Breast epithelium (tissue), 4 donors: ENCODE measurements at places on chromosomes 7 and 10. TPM values are rescaled to one million over a fixed set of nuclear protein-coding genes. Genes with fewer than 3 reads are reported as not detected.

The CYP2C8 gene
- 1.3 TPM for total RNA-seq

DNA sequence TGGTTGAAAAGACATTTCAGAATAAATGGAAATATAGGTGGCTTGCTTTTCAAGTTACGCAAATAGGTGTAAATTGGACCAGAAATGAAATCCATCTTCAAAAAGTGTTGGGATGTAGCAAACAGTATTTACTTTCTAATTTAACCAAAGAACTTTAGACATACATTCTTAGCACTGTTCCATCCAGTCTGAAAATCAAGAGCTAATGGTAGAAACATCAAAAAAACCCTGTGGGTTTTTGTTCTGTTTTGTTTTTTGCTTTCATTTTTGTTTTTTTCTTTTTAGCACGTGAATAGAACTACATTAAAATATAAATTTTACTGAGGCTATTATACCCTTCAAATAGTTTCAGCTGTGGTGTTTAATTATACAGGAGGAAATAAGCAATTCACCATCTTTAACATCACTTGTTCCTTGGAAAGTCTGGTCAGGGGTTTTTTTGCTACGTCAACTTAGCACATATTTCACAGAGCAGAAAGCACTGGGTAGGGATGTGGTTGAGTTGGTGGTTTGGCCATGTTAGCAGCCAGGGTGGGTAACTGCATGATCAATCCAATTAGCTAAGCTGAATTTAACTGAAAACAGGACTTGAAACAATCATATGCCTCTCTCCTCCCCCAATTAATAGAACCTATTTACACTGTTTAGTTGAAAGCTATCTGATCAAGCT is 275.4 kb upstream of the PFKP start:
- no peak for DNase-seq

GRCh38 chr7:12638851-12639456 is 48.5 kb upstream of the ARL4A start:
- DNase-seq, result no peak

The STARD3NL gene
- 42.6 TPM for total RNA-seq

The EBLN1 gene
- total RNA-seq, result not detected

GRCh38 chr10:10777723-10778122 is 239.9 kb upstream of the CELF2 start:
- no peak for DNase-seq

DNA sequence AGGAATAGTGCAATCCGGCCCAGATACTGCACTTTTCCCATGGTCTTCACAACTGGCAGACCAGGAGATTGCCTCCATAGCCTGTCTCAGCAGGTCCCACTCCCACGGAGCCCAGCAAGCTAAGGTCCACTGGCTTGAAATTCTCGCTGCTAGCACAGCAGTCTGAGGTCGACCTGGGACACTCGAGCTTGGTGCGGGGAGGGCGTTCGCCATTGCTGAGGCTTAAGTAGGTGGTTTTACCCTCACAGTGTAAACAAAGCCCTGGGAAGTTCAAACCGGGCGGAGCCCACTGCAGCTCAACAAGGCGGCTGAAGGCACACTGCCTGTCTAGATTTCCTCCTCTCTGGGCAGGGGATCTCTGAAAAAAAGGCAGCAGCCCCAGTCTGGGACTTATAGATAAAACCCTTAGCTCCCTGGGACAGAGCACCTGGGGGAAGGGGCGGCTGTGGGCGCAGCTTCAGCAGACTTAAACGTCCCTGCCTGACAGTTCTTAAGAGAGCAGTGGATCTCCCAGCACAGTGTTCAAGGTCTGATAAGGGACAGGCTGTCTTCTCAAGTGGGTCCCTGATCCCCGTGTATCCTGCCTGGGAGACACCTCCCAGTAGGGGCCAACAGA is 293.5 kb upstream of the GALNT17 start:
- DNase-seq, result no peak

- DNase-seq, result no peak
These were observed 164.9 kb upstream of the LRRTM3 start for GRCh38 chr10:66760941-66761340.

The FGF8 gene
- not detected for total RNA-seq

The BUD31 gene
- 65.4 TPM for total RNA-seq

The LIPK gene
- total RNA-seq, result not detected

DNA sequence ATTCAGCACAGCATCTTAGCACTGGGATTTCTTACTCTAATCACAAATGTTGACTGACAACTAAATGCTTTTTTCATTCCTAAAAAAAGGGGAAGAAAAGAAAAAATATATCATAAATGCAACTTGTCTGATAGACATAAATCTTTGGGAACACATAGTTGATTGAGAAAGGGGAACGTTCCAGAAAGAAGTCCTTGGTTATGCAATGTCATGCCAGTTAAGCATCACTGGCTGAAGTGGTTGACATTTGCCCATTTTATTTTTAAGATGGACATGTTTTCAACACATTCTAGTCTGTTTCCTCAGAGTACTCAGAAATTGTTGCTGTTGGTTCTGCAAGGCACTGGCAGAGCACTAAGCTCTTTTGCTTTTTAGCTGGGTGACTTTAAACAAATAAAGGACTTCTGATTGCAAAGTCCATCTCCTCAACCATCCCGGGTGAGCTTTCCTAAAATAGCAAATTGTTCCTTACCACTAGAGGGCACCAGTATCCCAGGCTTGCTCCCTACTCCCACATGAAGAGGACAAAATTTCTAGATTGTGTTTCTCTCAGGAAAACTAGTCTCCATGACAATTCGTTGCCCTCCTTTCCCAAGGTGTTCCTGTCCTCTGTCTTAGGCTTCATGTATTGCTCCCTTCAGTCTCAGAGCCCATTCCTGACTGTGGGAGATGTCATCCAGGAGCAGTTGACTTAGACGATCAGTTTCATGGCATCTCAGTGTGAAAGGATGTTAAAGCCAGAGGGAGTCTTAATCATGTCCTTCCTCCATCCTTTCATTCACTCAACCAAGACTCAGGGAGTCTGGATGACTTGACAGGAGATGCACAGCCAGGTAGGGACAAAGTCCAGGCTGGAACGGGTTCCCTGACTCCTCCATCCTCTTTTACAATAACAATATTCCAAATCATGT is 23.9 kb downstream of the OPALIN start:
- DNase-seq, result no peak

GRCh38 chr10:71622154-71622526 is 97.4 kb downstream of the C10orf105 start:
- no peak for DNase-seq

DNA sequence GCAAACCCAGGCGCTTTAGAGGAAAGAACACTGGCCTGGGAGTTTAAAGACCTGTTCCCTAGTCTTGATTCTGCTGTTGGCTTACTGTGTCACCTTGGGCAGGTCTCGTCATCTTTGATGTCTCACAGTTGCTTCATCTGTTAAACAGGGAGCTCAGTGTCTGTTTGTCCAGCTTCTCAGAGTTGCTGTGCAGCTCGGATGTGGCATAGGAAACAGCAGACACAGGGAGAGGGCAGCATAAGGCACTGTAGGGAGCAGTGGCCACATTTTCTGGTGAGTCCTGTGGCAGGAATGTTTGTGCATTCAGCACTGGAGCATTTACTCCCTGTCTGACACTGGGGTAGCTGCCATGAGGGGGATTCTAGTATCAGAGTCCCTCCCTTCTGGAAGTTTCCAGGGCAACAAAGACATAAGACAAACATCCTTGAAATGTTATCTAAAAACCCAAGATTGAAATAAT is 2.0 kb downstream of the REPIN1 start:
- DNase-seq, result no peak

DNA sequence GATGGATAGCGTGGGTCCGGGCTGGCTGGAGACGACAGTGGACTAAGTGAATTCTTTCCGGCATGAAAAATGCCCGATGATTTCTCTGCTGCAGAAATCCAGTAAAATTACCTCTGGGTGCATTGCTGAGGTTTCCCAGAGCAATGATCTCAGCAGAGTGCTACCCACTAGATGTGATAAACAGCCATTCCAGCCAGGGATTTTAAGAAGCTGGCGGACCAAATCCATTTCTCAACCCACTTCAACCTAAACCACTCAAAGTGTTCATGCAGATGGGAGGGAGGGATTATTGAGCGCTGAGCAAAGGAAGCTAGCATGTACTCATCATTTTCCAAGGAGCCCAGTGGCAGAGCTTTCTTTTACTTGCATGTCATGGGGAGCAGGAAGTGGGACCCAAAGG is 116.7 kb downstream of the PRKCQ start:
- no peak for DNase-seq

GRCh38 chr10:102452672-102453340 is 1.5 kb upstream of the C10orf95 start:
- DNase-seq, result no peak

The ABCB4 gene
- total RNA-seq, result 0.33 TPM

- DNase-seq, result no peak
These were observed 96.0 kb upstream of the RSU1 start for GRCh38 chr10:16913266-16913665.

DNA sequence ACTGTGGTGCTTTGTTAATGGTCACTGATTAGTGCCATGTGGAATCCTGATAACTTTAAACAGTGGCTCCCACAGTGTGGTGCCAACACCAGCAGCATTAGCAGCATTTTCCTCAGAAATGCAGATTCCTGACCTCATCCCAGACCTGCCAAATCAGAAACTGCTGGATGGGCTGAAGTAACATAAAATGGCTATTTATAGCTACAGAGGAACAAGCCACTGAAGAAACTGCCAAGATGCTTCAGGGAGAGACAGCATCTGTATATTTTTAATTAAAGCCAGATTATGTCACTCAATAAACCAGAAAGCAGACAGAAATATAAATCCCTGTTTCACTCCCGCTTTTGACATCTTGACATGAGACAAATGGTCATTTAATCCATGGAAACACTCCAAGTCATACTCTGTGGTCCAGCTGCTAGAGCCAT is 178.5 kb downstream of the AMPH start:
- DNase-seq, result no peak

DNA sequence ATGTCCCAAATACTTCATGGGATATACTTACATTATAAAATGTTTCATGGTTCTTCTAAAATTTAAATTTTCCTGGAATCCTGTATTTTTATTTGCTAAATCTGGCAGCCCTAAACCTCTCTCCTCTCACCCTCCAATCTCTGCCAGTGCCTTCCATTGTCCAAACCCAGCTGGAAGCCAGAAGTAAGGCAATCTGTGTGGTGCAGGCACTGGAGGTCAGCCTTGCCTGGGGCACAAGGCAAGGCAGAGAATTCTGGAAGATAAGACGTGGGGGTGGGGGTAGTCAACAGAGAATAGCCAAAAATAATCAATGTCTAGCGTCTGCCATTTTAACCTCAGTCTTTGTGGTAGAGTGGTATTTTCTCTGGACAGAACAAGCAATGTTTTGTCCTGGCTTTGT is 381.7 kb downstream of the GPAM start:
- no peak for DNase-seq

- DNase-seq, result no peak
These were observed 282.3 kb downstream of the TFEC start for GRCh38 chr7:115748123-115748738.

The STOX1 gene
- 9.8 TPM for total RNA-seq

GRCh38 chr10:12396567-12396966 is 47.2 kb downstream of the CAMK1D start:
- DNase-seq, result no peak

- DNase-seq, result no peak
These were observed 5.8 kb downstream of the LIPJ start for GRCh38 chr10:88592381-88592780.

GRCh38 chr10:108631332-108631731 is 1292.0 kb downstream of the XPNPEP1 start:
- DNase-seq, result no peak
